ENCODE measurements at places on chromosomes 2 and 18. TPM values are rescaled to one million over a fixed set of nuclear protein-coding genes. Genes with fewer than 3 reads are reported as not detected.
A peak's percentile ranks its signal among the peaks of the same experiment; 100 is the strongest.

The B3GNT7 gene
- total RNA-seq: 34.5 TPM

The SKOR2 gene
- not detected for total RNA-seq

The KHK gene
- total RNA-seq: 5.9 TPM

The C2orf92 gene
- 8.2 TPM for total RNA-seq

GRCh38 chr2:18701981-18702380, 112.6 kb upstream of the NT5C1B start:
- no peaks in the 10 kb centered on the region for H3K36me3 ChIP-seq
- H3K27ac ChIP-seq: no peak overlapping the region
- DNase-seq: no peak
- no peaks in the 10 kb centered on the region for H3K4me1 ChIP-seq
- no peak overlapping the region for H3K4me3 ChIP-seq

- peak; percentile 55 for DNase-seq
- H3K4me1 ChIP-seq: no peaks in the 10 kb centered on the region
- H3K4me3 ChIP-seq: peak overlapping the region; percentile 61
- no peaks in the 10 kb centered on the region for H3K27me3 ChIP-seq
Observed at GRCh38 chr2:221571025-221571550, 1.0 kb downstream of the EPHA4 start.

DNA sequence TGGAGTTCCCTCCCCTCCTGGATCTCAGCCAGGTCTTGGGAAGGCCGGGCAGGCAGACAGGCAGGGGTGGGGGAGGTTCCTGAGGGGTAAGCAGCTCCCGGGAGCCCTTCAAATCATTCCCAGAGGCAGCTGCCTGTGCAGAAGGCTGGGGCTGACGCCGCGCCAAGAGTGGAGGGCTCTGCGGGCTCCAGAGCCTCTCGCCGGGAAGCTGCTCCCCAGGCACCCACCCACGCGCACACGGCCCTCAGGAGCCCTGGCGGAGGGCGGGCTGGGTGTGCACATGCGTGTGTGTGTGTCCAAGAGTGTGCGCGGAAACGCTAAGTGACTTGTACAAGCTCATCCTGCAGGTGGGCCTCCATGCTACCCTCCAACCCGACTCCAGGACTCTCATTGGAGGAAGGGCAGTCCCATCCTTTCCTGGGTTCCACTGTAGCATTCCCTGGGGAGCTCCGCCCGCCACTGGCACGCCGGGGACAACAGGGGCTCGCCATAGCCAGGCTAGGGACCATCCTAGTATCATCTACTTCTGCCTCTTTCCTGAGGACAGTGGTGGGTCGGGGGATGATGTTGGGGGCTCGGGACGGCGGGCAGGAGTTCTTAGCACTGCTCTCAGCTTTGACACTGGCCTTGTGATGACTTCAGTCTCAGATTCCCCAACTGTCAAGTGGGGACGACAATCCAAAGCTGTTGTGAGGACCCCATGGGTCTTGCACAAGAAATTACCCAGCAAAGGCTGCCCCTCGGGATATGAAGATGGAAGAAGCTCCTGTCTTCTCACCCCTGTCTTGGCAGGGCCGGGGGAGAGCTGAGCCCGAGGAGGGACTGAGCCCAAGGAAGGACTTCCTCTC, 50.3 kb downstream of the INHBB start:
- H3K27me3 ChIP-seq: no peaks in the 10 kb centered on the region
- H3K4me3 ChIP-seq: no peak overlapping the region
- no peak overlapping the region for H3K27ac ChIP-seq
- H3K36me3 ChIP-seq: no peaks in the 10 kb centered on the region

- no peak overlapping the region for H3K4me3 ChIP-seq
- H3K27ac ChIP-seq: no peak overlapping the region
- H3K4me1 ChIP-seq: no peaks in the 10 kb centered on the region
Observed at GRCh38 chr2:129769185-129769991, 210.1 kb upstream of the RAB6C start.

DNA sequence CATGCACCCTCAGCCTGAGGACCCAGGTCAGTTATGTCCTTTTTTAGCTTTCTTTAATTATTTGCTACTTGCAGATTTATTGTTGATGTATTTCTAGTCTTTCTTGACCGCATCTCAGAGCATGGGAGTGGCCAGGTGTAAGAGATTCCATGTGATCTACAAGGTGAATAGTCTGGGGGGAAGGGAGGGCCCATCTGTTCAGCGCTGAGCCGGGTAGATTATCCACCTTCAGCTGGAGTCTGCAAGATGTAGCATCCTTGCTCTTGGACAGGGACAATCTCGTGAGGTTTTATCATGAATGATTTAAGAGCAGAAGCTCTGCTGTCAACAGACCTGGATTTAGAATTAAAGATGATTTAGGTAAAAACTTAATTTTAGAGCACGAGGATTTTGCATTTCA, 12.0 kb upstream of the DGKD start:
- H3K36me3 ChIP-seq: no peaks in the 10 kb centered on the region
- no peaks in the 10 kb centered on the region for H3K4me1 ChIP-seq
- H3K27ac ChIP-seq: no peak overlapping the region
- DNase-seq: no peak
- no peak overlapping the region for H3K4me3 ChIP-seq
- no peaks in the 10 kb centered on the region for H3K27me3 ChIP-seq

GRCh38 chr2:10004836-10005235, 38.5 kb upstream of the KLF11 start:
- H3K27ac ChIP-seq: no peak overlapping the region
- DNase-seq: peak; percentile 30
- H3K36me3 ChIP-seq: no peaks in the 10 kb centered on the region
- H3K27me3 ChIP-seq: no peaks in the 10 kb centered on the region
- peaks cover 39% of the 10 kb centered on the region for H3K4me1 ChIP-seq

DNA sequence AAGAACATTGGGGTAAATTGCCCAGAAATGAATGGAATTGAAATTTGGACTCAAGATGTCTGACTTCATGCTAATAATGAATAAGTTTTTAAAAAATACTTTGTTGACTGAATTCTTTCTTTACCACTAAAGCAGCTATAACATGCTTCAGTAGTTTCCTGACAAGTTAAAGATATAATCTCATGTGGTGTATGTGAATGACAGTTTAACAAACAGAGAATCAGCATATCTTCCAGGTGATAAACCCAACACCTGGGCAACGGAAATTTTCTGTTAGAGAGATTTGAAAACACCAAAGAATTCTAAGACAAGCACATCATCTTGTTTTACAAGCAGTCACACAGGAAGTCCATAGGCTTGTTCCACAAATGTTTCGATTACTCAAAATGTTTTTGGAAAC, 372.6 kb upstream of the VRK2 start:
- no peaks in the 10 kb centered on the region for H3K36me3 ChIP-seq
- H3K27ac ChIP-seq: no peak overlapping the region
- DNase-seq: no peak
- H3K4me1 ChIP-seq: no peaks in the 10 kb centered on the region

- H3K27ac ChIP-seq: no peak overlapping the region
- DNase-seq: no peak
- no peaks in the 10 kb centered on the region for H3K4me1 ChIP-seq
- no peaks in the 10 kb centered on the region for H3K27me3 ChIP-seq
Observed at GRCh38 chr2:212677466-212677865, 138.9 kb upstream of the ERBB4 start.

GRCh38 chr2:185074156-185074555, 475.8 kb downstream of the ZNF804A start:
- H3K4me1 ChIP-seq: no peaks in the 10 kb centered on the region
- DNase-seq: no peak
- no peak overlapping the region for H3K4me3 ChIP-seq
- no peaks in the 10 kb centered on the region for H3K27me3 ChIP-seq
- no peaks in the 10 kb centered on the region for H3K36me3 ChIP-seq

GRCh38 chr2:85735691-85736090, 18.1 kb upstream of the ATOH8 start:
- H3K27ac ChIP-seq: no peak overlapping the region
- H3K4me3 ChIP-seq: no peak overlapping the region
- no peaks in the 10 kb centered on the region for H3K4me1 ChIP-seq
- no peaks in the 10 kb centered on the region for H3K27me3 ChIP-seq

GRCh38 chr2:96145036-96145847, at the start of gene DUSP2:
Gene DUSP2 (minus strand): TSS chr2:96145440. CDS start chr2:96145354, 86 bp downstream.
- H3K27ac ChIP-seq: no peak within 1 kb of the TSS
- no peaks in the 10 kb centered on the region for H3K27me3 ChIP-seq
- peak; percentile 80 for DNase-seq
- peak within 1 kb of the TSS; percentile 49 for H3K4me3 ChIP-seq
- no peaks in the 10 kb centered on the region for H3K36me3 ChIP-seq
- no peaks in the 10 kb centered on the region for H3K4me1 ChIP-seq

DNA sequence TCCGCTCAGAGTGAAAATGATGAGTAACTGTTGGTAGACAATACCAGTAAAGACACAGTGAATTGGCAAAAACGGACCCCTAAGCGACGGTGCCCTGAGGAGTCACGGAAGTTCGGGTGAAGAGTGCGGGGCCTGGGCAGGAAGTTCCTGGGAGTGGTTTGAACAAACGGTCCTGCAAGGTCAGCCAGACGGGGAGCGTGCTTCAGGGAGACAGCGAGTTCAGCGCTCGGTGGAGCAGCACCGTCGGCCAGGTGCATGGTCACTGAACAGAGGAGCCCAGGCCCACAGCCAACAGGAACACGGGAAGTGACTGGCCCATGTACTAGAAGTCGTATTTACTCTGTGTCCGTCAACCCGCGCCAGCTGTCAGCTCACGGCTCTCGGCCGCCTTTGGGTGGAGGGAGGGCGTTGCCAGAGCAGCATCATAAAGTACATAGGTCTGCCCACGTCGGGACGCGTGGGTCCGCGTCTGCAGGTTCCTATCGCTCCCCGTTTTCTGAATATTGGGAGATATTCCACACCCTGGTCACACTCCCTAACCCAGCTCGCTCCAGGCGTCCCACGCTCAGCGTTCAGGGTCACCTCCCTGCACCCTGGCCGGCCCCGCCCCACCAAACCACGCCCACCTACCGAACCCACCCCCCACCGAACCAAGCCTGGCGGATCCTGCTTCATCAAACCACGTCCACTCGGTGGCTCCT, 75.6 kb upstream of the UXS1 start:
- no peaks in the 10 kb centered on the region for H3K36me3 ChIP-seq
- peak overlapping the region; percentile 58 for H3K27ac ChIP-seq
- H3K27me3 ChIP-seq: no peaks in the 10 kb centered on the region
- DNase-seq: peak; percentile 91

DNA sequence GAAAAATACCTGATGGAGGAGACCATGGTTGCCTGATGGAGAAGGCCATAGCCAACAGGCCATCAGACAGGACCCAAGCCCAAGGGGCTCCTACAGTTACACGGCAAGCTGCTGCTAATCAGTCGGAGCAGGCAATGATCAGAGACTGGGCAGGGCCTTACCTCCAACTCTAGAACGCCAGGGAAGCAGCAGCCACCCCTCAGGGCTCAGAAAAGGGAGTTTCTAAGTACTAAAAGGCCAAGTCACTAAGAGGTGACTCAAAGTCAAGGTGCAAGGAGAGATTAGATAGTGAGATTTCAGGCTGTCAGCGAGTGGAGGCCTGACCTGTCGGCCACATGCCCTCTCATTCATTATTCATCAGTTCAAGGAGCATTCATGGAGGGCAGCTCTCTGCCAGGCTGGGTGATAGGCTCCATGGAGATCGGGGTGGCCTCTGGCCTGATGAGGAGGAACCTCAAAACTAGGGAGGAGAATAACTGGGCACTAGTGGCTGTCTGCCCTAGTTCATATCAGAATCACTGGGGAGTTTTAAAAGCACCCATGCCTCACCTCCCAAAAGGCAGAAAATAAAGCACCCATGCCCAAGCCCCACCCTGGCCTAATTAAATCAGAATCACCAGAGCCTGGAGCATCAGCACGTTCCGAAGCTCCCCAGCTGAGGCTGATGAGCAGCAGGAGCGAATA, 3.6 kb downstream of the VIL1 start:
- H3K27me3 ChIP-seq: no peaks in the 10 kb centered on the region
- no peak overlapping the region for H3K27ac ChIP-seq
- H3K36me3 ChIP-seq: no peaks in the 10 kb centered on the region

- H3K4me1 ChIP-seq: no peaks in the 10 kb centered on the region
- H3K27ac ChIP-seq: no peak overlapping the region
- no peak for DNase-seq
- H3K27me3 ChIP-seq: no peaks in the 10 kb centered on the region
Observed at GRCh38 chr2:134372141-134372540, 118.3 kb downstream of the MGAT5 start.
